ENCODE measurements at places on chromosomes 7 and 10.

GRCh38 chr7:39978230-39978934 lies 28.3 kb downstream of the CDK13 start:
- no peak for DNase-seq

DNA sequence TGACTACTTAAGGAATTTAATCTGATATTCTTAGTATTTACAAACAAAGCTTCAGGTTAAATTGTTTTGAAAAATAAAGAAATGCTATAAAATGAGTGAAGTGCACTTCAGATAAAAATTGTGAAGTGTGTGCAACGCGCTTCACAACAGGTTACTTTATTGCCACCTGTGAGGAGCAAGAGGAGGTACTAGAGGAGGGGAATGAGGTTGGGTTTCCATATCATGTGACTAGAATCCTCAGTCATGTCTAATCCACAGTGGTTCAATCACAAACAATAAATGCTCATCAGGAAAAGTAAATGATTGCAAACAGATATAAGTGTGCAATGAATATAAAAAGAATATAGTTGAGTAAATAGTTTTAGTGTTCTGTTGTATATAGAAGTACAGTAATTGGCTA lies 34.5 kb upstream of the CD36 start:
- DNase-seq = no peak

GRCh38 chr10:91590142-91590903 lies 42.5 kb downstream of the PPP1R3C start:
- no peak for DNase-seq

- no peak for DNase-seq
Measured at GRCh38 chr7:107180378-107180777, 11.6 kb downstream of the HBP1 start.

- DNase-seq = no peak
Measured at GRCh38 chr10:75430000-75430763, 1.2 kb upstream of the LRMDA start.

GRCh38 chr10:68625316-68625921 lies 65.3 kb downstream of the TET1 start:
- no peak for DNase-seq

DNA sequence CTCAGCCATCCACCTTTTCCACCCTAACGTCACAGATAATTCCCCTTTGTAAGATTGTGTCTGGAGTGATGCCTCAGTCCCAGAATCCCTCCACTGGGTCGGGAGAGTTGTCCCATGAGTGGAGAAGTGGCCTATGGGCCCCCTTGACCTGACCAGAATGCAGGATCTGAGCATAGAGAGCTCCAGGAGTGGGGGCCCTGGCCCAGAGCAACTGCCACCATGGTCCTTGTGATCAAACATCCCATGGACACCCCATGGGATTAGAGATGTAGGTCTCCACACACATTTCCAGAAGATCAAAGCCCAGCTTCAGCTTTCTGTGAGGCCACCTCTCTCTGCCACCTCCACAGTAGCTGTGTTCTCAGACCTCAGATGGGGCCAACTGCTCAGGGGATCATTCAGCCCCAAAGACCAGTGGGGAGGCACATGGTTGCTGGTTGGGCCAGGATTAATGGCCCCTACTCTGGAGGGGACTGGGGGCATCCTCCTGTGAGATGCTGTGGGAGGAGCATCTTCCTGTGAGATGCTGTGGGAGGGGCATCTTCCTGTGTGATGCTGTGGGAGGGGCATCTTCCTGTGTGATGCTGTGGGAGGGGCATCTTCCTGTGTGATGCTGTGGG lies 28.5 kb upstream of the DPYSL4 start:
- peak; percentile 40 for DNase-seq

GRCh38 chr10:107517811-107518210 lies 353.3 kb upstream of the SORCS1 start:
- no peak for DNase-seq

- no peak for DNase-seq
Measured at GRCh38 chr7:106658316-106659165, 2.4 kb downstream of the CCDC71L start.

- no peak for DNase-seq
Measured at GRCh38 chr7:98418271-98418635, 17.4 kb upstream of the BAIAP2L1 start.

GRCh38 chr7:74293577-74293908 lies 4.3 kb downstream of the CLIP2 start:
- no peak for DNase-seq

- DNase-seq = peak; percentile 56
Measured at GRCh38 chr7:66886152-66886551, 34.9 kb upstream of the TMEM248 start.

DNA sequence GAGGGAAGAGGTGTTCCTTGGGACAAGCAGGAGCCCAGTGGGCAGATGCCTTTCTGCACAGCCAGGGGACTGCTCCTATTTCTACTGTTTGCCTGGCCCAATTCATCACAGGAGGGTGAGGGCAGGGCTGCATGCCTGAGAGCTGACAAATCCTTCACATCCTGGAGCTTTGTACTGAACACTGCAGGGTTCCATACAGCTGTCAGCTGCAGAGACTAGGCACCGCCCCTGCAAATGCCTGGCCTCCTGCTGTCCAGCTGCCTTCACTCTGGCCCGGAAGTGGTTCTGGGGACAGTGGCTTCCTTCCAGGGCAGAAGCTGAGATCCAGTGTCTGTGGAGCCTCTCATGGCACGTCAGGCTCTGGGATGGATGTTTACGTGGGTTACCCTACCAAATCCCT lies 470.7 kb downstream of the DNAJB6 start:
- no peak for DNase-seq

DNA sequence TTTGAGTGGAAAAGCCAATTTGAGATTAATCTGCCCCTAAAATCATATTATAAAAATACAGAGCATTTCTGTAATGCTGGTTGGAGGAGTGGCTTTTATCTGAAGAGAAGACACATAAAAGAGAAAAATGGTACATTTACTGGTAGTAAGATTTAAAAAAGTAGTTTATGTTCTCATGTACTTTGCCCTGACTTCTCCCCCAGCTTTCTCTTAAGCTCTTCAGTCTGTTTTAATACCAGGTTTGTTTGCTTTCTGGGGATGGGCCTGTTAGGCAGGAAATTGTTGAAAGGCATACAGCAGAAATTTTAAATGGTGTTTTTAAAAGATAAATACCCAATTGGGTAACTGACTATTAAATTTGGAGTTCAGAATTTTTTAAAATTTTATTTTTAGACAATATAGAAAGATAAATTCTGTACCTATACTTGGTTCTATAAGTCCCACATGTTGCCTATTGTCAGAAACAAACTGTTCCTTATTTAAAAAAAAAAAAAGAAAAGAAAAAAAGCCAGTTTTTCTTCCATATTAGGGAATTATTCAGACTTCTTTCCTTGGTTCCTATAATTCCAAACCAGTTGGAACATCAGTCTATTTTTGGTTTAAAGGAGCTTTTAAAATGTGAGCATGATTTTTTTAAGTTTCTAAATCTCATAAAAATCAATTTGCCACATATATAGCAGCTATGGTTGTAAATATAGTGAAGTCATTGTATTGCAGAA lies 136.6 kb downstream of the ARID5B start:
- no peak for DNase-seq

DNA sequence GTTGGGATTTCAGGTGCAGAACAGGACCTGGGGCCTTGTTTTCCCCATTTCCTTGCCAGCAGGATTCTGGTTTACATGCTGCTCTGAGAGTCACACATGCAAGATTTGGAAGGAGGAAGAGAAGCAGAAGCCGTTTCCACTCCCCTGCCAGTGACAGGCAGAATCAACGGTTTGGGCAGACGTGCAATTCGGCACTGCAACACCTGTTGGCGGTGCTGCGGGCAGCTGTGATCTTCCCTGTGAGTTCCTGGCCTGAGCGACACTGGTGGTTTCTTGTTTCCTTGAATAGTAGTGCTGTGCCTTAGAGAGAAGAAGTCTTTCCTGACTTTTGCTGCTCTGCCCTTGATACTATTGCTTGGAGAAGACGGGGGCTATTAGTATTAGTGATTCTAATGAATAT lies 1126.2 kb downstream of the TYW1 start:
- DNase-seq = no peak

- DNase-seq = no peak
Measured at GRCh38 chr7:18753972-18754610, 258.5 kb downstream of the HDAC9 start.

DNA sequence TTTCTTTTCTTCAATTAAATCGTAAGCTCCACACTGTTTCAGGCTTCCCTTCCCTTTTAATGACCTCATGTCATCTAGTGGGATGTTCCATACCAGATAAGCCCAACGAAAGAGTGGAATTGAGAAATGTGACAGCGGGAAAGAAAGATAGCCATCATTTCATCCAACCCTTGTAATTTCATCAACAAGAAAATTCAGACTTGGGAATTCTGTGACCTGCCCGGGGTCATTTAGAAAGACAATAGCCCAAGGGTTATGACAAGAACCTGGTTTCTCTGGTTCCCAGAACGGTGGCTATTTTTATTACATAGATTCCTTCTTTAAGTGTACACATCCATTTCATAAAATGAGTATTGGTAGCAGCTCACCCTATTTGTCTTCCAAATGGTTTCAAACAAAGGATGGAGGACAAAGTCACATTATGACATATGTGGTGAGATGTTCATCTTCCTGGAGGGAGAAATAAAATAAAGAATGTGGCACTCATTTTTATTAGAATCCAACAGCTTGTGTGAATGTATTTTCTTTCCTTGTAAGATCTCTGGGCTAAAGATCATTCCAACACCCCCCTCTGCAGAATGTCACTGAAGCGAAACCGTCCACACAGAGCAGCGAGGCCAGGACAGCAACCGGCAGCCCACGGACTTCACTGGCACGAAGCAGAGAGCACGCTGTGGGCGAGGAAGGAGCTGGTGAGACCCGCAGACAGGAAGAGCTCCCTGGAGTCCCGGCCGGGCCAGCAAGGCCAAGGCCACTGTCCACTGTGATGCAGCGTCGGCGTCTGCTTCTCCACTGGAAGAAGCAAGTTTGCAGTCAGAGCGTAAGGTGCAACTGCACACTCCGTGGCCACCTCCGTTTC lies 199.9 kb downstream of the KLF6 start:
- no peak for DNase-seq
